ENCODE measurements at places on chromosomes 12 and 14.

DNA sequence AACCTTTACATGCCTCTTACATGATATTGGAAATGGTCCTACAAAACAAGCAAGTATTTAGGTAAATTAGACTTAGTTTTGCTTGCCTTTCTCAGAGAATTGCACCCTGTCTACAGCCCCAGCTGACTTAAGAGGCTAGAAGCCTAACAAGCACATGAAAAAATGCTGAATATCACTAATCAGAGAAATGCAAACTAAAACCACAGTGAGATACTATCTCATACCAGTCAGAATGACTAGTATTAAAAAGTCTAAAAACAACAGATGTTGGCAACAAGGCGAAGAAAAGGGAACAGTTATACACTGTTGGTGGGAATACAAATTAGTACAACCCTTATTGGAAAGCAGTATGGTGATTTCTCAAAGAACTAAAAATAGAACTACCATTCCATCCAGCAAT, 103.8 kb downstream of the EGLN3 start:
- no peak for DNase-seq

GRCh38 chr14:23414254-23414653, 6.2 kb upstream of the MYH6 start:
- no peak for DNase-seq

GRCh38 chr14:91282954-91283645, 38.6 kb upstream of the GPR68 start:
- DNase-seq: no peak

DNA sequence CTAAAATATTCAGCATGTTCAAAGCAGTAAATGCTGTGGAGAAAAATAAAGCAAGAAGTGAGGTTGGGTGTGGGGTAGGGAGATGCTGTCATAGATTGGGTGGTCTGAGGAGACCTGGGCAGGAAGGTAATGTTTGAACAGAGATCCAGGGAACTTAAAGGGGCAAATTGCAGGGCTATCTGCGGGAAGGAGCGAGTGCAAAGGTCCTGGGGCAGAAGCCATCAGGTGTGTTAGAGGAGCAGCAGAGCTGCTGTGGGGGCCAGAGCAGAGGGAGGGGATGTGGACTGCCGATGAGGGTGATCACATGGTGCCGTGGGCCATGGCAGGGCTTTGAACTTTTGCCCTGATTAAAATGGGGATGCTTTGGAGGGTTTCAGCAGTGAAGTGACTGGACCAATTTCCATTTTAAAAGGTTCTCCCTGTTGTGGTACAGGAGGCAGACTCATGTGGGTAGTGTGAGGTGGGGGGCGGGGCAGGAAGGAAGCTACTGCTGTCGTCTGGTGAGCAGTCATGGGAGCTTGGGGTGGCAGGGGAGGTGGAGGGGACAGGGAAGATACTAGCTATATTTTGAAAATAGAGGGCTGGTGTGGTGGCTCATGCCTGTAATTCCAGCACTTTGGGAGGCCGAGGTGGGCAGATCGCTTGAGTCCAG, 145.0 kb downstream of the AACS start:
- DNase-seq: no peak

DNA sequence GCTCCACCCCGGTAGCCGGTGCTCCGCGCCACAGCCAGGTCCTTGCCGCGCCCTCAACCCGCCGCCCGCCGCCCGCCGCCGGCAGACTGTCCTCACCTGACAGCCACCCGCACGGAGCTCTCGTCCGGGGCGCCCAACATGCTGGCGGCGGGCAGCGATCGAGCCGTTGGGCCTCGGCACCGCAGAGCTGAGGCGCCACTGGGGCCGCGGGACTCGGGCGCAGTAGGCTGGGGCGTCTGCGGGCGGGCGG, 164 bp downstream of the KIF21A start:
- no peak for DNase-seq

- no peak for DNase-seq
These were observed 1187.3 kb upstream of the SEL1L start for GRCh38 chr14:82720946-82721345.
